ENCODE measurements at places on chromosomes 2 and 18.

- DNase-seq, result no peak
Measured at GRCh38 chr2:33288011-33288410, 188.4 kb upstream of the RASGRP3 start.

- no peak for DNase-seq
Measured at GRCh38 chr2:232876161-232876977, 6.3 kb downstream of the SNORC start.

- peak; percentile 25 for DNase-seq
Measured at GRCh38 chr2:10135296-10136089, 13.0 kb downstream of the RRM2 start.

- DNase-seq, result peak; percentile 28
Measured at GRCh38 chr18:30971338-30971956, 71.1 kb downstream of the DSC3 start.

DNA sequence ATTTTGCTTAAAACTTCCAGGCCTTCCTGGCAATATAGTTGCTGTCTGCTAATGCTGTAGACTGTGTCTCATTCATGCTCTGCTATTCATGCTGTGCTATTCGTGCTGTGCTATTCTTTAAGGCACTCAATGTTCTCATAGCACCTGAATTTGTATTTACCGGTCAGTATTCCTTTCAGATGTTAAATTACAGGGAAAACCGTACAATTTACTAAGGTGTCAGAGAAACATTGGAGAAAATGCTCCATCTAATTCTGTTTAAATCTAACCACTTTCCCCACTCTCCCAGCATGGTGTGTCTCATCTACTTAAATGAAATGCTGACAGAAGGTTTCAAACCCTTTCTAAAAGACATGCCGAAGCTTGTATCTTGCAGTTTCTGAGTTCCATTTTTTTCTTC, 25.0 kb downstream of the FAM171B start:
- no peak for DNase-seq

GRCh38 chr2:177243476-177243875, 21.1 kb downstream of the NFE2L2 start:
- DNase-seq, result peak; percentile 34

DNA sequence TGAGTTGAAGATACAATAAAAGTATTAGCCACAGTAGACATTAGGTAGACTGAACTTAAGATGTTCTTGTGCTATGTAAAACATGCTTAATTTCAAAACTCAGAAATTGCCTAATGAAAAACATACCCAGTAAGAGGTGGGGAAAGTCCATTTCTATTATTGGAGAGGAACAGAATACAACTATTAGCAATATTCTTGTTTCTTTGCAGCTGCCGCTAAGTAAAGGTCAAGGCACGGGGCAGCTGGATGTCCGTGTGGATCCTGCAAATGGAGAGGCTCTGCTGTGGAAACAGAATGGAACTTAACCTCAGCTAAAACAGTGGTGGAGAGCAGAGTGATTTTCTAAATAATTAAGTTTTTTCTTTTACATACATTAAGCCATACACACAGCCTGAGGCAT, 139.2 kb upstream of the ARHGAP28 start:
- DNase-seq, result peak; percentile 45

DNA sequence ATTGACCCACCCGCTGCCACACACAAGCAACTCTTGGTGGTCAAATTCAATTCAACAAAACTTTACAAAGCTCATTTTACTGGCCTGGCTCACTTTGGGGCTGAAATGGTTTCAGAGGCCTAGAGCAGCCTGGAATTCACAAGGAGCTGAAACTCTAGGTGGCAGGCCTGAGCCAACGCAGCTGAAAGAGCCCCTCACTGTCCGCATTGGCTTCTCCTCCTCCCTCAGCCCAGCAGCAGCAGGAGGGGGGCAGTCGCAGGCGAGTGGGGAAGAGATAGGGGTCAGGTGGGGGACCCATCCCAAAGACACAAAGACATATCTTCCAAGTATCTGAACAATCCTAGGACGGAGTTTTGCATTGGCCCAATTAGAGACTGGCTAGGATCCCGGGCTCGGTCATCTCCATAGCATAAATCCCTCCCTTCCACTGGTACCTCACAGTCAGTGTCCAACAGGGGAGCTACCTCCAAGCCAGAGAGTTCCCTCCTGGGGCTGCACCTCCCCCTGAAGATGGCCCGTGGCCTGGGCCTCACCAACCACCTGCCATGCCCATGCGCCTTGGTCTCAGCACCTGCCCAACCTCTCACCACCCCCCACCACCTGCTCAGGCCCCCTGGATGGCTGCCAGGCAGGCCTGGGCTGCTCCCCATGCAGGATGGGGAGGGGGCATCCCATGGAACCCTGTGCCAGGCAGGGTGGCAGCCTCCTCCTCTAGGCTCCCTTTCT, 113.4 kb downstream of the ZBTB7C start:
- no peak for DNase-seq

- DNase-seq, result peak; percentile 87
Measured at GRCh38 chr2:85717308-85718008, 23.3 kb downstream of the GNLY start.

- no peak for DNase-seq
Measured at GRCh38 chr18:66210875-66211274, 393.0 kb downstream of the CDH19 start.

DNA sequence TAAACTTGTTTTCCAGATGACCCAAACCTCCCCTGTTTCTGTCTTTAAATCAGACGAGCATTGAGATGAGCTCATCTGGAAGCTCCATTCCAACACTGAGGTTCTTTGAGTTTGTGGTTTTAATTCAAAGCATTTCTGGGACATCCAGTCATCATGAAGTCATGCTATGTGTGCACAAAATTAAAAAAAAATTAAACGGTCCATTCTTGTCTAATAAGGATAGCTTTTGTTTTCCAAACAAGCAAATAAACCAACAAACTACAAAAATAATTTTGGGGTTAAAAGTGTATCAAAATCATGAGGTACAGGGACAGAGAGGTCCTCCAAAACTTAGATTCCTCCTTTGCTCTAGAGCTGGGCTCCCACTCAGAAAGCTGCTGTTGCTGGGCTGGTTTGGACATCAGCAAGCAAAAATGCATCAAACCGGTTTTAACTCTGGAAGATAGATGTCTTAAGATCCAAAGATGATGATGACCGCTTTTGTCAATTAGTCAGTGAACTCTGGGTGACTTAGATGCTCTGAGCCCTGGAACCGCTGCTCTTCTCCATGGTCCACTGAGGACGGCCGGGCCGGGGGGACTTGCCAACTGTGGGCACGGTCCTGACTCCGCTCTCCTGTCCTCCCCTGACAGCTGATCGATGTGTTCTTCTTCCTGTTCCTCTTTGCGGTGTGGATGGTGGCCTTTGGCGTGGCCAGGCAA, 65.4 kb downstream of the TRPM8 start:
- DNase-seq, result peak; percentile 96

Data from fibroblast of upper back skin (primary cell).